ENCODE measurements at places on chromosomes 2 and 18.

GRCh38 chr2:219446101-219446504 lies 11.5 kb downstream of the SPEG start:
- DNase-seq: peak; percentile 5

DNA sequence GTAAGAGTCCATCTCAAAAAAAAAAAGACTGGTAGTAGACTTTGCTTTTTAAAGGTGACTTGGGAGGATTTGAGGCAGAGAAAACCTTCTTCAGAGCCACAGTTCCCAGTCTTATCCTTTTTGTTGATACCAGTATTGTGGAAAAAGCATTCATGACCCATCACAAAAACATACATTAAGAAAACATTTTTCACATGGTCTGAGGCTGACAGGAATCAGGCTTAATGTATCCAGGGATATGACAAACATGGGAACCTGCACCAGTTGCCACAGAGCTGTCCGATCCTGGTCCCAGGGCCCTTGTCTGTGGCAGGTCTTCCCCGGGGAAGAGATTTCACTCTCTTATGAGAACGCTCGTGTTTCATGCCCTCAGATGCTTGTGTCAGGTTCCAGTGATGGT lies 21.8 kb downstream of the SPTBN1 start:
- no peak for DNase-seq

GRCh38 chr2:17517481-17518211 lies 594 bp downstream of the RAD51AP2 start:
- DNase-seq: no peak

DNA sequence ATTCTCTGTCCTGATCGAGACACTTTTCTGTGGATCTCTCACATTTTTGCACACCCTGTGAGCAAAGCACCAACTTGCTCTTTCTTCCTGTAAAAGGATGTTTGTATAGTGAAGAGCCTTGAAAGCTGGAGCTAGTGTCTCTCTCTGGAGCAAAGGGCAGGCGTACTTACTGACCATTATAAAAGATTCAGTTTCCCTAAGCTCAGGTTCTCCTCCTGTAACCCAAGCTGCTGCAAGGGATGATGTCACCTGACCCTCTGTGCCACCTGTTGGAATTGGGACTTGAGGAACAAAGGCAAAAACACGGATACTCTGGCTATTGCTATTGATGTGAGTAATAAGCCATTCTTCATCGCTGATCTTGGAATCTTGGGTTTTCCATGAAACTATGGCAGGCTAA lies 52.6 kb upstream of the NEMP2 start:
- DNase-seq: no peak

DNA sequence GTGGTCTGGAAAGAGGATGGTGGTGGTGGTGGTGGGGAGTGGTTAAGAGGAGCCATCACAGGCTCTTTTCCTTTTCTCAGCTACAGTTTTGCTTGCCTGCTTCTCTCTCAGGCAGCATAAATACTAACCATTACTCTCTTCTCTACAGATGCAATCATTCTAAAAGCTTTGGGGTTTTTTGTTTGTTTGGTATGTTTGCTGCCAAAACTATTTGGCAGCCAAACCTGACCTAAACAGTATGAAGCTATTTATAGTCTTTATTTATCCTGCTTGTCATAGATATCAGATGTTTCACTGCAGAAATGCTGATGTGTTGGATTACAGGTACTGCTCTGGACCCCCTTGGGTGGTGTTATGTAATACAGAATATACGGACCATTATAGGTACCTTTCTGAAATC lies 15.3 kb downstream of the SIX3 start:
- no peak for DNase-seq

DNA sequence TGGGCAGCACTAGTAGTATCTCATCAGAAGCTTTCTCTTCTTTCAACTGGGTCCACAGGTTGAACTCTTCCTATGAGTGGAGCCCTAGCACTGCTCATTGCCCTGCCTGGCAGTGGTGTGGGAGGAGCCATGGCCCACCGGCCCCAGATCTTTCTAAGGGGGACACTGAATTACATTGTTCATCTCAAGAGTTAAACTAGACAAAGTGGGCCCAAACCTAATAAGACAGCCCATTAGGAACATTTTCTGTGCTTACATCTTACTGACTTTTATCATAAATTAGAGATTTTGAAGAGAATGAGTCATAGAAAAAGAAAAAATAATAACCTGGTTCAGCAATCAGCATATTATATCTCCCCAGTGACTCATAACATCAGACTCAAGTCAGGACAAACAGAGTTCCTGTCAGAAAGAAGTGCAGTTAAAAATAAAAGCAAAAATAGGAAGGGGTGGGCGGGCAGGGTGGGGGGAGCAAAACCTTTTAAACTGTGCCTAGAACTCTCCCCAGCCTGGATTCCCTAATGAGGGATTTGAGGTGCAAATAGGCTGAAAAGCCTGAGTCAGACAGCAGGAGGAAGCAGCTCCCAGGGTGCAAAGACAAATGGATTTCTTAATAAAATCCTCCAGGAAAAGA lies 161.6 kb upstream of the TRIB2 start:
- no peak for DNase-seq

DNA sequence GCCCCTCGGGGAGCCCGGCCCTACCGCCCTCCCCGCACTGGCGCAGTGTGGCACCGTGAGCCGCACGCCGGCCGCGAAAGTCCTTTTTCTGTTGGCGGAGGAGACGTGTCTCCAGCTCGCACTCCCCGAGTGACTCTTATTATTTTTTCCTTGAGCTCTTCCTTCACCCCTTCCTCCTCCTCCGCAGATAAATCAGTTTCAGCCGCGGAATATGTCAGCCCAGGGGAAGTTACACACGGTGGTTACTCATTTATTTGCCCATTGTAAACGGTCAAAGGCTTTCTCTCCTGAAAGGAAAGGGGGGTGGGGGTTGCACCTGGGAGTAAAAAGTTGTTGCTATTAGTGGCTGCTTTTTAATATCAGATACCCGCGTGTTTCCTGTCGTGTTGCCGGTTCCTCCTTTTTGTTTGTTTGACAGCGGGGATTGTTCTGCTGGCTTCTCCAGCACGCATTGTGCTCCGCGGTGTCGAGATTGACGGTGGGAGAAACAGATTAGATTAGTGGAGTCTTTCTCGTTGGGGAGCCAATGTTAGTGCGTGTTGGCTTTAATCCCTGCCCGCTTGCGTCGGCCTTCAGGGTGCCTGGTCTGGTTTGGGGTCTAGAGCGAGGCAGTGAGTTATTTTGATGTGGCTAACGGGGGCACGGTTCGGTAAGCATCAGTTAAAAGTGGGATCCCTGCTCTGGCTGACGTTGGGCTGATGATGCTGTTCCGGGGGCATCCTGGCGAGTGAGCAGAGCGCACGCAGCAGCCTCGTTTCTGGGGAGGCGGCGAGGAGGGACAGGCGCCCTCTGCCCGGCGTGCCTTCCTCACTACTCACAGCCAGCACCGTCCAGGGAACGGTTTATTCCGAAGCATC lies 1.6 kb downstream of the CRIM1 start:
- peak; percentile 9 for DNase-seq

DNA sequence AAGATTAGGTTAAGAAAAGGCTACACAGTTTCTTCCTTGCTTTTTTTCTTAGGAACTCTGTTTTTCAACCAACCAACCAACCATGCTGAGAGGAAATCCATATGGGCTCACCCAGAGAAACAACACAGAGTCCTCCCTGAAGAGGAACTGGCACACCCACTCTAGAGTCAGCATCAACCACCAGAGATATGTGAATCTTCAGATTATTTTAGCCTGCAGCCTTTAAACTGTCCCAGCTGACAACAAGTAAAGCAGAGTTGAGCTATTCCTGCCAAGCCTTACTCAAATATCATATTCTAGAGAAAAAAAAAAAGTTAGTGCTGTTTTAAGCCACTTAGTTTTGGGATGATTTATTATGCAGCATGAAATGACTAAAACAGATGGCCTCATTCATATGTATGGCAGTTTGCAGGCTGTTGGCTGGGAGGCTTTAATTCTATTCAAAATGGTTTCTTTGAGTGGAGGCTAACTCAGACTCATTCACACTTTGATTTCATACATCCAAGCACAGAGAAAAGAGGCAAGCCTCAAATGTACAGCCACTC lies 1637.7 kb upstream of the LRRTM1 start:
- no peak for DNase-seq

GRCh38 chr2:232927793-232928550 lies 57.9 kb downstream of the SNORC start:
- no peak for DNase-seq

GRCh38 chr18:75154997-75155396 lies 53.9 kb downstream of the PTGR3 start:
- no peak for DNase-seq

DNA sequence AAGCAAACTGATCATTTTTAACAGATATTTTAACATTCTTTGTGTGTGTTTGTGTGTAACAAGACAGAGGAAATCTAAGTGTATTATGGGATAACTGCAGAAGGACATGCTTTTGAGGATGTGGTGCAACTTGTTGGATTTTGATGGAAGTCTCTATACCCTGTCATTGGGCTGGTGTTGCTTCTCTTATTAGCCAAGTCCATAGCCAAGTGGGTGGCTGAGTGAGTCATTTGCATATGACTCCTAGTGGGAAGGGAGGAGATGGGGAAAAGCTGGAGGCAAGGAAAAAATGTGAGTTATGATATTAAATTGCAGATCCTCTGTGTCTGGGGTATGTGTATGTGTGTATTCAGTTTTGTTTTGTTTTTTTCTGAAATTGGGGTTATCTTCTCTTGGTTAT lies 879.9 kb downstream of the DCC start:
- DNase-seq: no peak

DNA sequence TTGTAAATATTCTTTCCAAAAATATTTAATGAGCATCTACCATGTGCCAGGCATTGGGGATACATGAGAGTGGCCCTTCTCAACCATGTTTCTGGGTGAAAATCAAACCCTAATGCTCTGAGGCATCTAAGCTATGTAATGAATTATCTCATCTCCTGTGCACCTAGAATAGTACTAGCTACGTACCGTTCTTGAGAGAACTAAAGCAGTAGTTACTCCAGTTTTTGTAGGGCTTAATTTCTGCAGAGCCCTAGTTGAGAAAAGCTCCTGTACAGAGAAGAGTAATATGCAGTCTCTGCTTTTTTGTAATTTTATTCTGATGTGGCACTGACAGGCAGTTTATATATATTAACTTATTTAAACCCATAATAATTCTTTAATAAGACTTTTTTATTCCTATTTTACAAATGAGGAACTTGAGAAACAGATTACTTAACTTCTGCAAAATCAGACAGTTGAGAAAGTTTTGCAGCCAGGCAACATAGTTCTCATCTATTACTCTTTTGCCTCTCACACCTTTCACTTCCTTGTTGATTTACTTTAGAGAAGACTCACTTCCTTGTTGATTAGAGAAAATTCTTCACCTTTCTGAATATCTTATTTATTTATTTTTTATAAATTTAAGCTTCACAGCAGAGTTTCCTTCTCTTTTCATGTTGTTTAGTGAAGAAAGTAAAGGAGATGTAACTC lies 3.1 kb downstream of the SPOPL start:
- DNase-seq: no peak

GRCh38 chr2:41119489-41119888 lies 667.6 kb upstream of the SLC8A1 start:
- DNase-seq: no peak

GRCh38 chr2:200397785-200398184 lies 91.3 kb downstream of the SPATS2L start:
- DNase-seq: no peak

GRCh38 chr2:229137639-229138038 lies 133.4 kb downstream of the PID1 start:
- DNase-seq: peak; percentile 66

DNA sequence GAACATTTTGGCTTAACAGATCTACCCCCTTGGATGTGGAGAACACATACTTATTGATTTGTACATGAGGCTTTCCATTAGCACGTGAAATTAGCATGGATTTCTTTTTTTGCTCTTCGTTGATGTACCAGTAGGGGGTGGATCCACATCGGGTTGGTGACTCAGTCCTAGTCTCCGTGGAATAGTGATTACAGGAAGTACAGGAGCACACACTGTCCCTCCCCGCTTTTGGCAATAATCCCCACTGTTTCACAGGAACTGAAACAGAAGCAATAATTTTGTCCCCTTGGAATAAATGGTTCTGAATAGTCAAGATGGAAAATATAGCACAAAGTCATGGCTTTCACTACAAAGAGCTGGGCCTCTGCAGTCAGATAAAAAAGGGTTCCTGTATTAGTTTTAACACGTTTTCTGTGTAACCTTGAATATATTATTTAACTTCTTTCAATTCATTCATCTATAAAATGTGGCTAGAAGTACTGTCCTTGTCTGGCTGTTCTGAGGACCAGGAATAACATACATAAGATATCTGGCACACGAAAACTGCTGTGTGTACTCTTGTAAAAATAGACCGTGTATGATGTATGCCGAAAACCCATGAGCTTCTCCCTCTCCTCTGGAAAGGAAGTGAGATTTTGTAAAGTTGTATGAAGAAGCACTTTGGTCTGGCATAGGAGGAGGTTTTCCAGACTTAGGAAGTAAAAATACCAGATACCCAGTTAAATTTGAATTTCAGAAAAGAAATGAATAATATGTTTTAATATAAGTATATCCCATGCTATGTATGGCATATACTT lies 229.2 kb downstream of the GALR1 start:
- DNase-seq: peak; percentile 30

- DNase-seq: no peak
These were observed 1481.1 kb upstream of the ACVR2A start for GRCh38 chr2:146363731-146364130.

DNA sequence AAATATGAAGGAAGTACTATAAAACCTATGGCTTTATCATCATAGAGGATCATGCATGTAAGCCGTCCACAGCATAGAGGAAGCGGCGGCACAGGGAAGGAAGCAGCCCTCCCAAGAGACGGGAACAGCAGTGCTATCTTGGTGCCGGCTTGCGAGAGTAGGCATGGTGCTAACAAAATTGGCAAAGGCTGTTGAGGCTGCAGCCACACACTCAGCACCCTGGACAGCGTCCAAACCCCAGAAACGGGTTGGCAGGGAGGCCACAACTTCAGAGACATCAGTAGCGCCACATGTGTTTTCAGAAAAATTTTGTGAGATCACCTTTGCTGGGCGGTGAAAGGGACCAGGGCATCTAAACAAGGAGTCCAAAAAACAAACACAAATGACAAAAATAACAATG lies 37.7 kb downstream of the NETO1 start:
- no peak for DNase-seq

- DNase-seq: no peak
These were observed 5.8 kb downstream of the CAMKMT start for GRCh38 chr2:44367591-44367990.

GRCh38 chr2:49288902-49289700 lies 134.8 kb upstream of the FSHR start:
- no peak for DNase-seq

GRCh38 chr2:149112713-149113112 lies 74.2 kb downstream of the LYPD6B start:
- DNase-seq: no peak

- DNase-seq: peak; percentile 88
These were observed 24.0 kb downstream of the RAX start for GRCh38 chr18:59249199-59249774.

DNA sequence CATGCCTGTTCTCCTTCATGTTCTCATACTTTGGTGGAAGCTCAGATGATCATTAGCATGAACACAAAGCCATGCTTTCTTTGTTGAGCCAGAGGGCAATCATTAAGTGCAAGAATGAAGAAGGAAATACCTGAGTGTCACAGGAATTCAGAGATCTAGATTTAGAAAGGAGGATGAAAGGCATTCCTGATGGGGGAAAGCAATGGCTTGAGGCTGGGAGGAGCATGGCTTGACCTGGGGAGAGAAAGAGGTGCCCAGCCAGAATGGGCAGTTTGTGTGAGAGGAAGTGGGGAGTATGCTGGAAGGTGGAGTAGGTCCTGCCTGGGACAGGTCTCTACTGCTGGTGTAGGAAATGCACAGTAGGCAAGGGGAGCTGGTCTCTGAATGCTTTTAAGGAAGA lies 35.1 kb downstream of the SLC4A3 start:
- no peak for DNase-seq
